PC-3 (cell line): ENCODE measurements at places on chromosomes 2 and 18. TPM values are rescaled to one million over a fixed set of nuclear protein-coding genes. Genes with fewer than 3 reads are reported as not detected.

- no peak for DNase-seq
These were observed 129.8 kb downstream of the PXDN start for GRCh38 chr2:1614564-1614963.

GRCh38 chr2:28654663-28655320, 96.8 kb upstream of the PPP1CB start:
- DNase-seq = peak; percentile 55

DNA sequence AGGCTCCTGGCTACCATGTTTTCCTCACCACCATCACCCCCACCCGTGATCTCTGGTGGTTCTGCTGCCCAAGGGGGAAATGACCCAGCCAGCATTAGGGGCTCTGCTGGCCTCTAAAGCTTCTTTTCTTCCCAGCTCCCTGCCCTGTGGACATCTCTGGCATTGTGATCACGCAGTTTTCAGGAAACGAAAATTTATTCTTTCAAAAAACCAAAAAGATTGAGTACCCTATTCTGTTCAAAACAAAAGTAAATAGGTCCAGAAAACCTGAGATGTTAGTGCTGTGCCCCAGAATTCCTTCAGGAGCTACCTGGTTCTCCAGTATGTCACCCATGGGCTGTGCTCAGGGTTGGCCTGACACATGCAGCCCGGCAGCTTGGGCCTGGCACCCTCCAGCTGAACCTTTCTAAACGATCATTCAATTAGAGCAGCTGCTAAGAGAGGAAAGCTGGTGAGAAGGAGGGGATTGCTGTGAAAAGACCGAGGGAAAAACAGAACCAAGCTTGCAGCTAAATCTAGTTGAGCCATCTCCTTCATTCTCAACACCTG, 157.5 kb downstream of the MGAT5 start:
- no peak for DNase-seq

Gene ANKRD23
- 4.0 and 8.2 TPM in 2 replicates for total RNA-seq

DNA sequence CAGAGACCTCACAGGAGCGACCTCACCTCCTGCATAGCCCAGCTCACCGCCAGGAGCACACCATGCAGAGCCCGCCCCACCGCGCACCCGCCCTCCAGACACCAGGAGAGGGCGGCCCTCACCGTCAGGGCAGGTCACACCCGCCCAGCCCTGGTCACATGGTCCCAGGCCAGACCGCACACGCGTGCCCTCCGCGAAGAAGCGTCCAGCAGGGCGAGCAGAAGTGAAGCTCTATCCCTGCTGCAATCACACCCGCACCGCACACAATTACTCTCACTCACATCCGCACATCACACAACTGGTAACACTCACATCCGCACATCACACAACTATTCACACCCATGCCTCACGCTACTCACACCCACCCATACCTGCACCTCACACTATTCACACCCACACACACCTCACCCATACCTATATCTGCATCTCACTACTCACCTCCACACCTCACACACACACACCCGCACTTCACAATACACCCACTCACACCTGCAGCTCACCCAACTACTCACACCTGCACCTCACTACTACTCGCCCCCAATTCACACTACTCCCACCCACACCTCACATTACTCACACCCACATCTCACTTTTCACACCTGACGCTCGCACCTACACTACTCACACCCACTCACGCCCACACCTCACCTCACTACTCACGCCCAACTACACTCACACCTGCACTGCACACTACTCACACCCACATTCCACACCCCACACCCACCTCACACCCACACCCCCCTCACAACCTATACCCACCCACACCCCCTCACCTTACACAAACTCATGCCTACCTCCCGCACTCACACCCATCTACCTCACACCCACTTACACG, 242.0 kb downstream of the HDAC4 start:
- no peak for DNase-seq

- DNase-seq = peak; percentile 83
These were observed 83.1 kb downstream of the CDC42EP3 start for GRCh38 chr2:37588316-37588777.

Gene ELOA2
- total RNA-seq = not detected in 2 replicates

DNA sequence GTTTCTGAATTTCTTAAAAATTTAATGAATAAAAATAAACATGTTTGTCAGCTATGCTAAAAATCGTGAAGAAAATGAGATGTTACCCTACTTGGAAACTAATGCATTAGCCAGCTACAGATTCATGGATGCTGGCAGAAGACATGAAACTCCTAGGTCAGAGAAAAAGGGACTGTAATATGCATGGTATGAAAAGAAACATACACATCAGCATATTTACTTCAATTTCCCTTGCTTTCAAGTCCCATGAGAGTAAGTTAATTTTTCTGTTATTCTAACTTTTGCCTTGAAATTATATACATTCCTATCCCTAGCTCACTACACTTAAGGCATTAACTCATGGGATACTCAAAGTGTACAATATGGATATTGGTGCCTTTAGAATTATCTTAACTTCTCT, 2041.4 kb upstream of the LRRTM1 start:
- no peak for DNase-seq
